Placental pericyte (primary cell): ENCODE measurements at places on chromosomes 1 and 21. TPM values are rescaled to one million over a fixed set of nuclear protein-coding genes. Genes with fewer than 3 reads are reported as not detected.

The S100A7A gene
- total RNA-seq, result not detected in 2 replicates

The IRF2BP2 gene
- total RNA-seq, result 68.1 and 113 TPM in 2 replicates

The OR2T11 gene
- total RNA-seq, result not detected in 2 replicates

The CREB3L4 gene
- total RNA-seq, result 7.2 and 11.6 TPM in 2 replicates

The GBP6 gene
- total RNA-seq, result not detected in 2 replicates

The PYHIN1 gene
- total RNA-seq, result not detected in 2 replicates

The MAP1LC3C gene
- total RNA-seq, result 0.14 and 0.22 TPM in 2 replicates
